ENCODE measurements at places on chromosomes 12 and 14.

DNA sequence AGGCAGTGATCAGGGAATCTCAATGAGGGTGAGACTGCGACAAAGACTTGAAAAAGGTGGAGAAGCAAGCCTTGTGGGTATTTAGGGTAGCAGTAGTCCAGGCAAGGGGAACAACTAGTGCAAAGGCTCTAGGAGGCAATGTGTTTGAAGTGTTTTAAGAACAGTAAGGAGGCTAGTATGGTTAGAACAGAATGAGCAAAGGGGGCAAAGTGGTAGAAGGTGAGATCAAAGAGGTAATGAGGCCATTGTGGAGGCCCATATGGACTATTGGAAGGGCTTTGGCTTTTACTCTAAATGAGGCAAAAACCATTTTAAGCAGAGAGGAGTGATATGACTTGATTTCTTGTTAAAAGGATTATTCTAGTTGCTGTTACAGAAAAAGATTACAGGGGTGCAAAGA, 16.8 kb downstream of the HIF1A start:
- no peak for DNase-seq

DNA sequence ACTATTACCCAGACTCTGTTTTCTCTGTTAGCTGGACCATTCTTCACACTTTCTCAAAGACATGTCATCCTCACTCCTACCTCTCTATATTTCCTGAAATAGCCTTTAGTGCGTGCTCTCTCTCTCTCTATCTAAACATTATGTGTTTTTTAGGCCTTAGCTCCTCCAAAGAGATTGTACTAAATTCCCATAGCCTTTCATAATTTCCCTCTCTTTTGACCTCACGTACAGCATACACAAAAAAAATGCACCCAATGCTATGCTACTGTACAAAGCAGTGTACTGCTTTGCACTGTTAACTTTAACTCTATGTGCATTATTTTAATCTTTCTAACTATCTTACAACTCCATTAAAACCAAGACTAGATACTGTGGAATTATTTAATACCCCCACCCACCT, 288.4 kb downstream of the DAD1 start:
- DNase-seq, result no peak

DNA sequence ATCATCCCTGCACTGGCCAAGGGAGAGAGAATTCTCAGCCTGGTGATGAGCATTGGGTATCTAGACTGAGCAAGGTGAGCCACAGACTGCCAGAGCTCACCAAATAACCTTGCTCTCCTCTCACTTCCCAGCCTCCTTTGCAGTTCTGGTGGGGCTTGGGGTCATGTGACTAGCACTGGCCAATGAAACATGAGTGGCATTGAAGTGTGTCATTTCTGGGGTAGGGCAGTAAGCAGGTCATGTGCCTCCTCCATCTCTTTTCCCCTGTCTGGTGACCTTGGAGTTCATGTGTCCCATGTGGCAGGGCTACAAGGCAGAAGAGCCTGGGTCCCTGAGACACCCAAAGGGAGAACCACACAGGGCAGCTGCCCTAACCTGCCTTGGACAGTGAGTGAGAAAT, 3.6 kb upstream of the KRT72 start:
- DNase-seq, result no peak

- DNase-seq, result no peak
Measured at GRCh38 chr12:58450868-58451482, 469.3 kb downstream of the LRIG3 start.

DNA sequence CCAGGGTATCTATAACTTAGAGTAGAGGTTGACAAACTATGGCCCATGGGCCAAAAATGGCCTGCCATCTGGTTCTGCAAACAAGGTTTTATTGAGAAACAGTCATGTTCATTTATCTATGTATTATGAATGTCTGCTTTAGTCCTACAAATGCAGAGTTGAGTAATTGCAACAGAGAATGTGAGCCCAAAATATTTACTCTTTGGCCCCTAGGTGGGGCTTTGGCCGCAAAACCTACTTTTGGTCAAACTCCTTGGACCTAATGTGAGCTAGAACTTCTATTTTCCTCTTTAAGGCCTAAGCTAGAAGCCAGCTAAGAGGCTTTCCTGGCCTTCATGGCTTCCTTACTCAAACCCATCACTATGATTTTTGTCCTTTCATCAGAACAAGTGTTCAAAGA, 379.1 kb downstream of the NELL2 start:
- DNase-seq, result no peak

DNA sequence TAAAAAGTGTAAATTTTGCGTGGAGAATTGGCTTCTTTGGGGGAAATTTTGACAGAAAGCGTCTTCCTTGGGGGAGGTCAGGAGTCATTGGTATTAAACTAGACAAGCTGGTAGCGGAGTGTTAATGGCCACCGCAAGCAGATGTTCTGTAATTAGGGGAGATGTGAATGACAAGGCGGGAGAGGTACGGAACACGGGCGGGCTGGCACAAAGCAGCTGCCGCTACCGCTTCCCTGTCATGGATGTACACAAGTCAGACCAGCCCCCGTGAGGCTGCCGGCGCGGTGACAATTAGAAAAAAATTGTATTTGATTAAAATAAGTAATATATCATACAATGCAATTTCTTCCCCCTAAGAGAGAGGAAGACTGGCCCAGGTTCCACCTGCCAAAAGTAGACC, 501.6 kb downstream of the VRK1 start:
- DNase-seq, result no peak

DNA sequence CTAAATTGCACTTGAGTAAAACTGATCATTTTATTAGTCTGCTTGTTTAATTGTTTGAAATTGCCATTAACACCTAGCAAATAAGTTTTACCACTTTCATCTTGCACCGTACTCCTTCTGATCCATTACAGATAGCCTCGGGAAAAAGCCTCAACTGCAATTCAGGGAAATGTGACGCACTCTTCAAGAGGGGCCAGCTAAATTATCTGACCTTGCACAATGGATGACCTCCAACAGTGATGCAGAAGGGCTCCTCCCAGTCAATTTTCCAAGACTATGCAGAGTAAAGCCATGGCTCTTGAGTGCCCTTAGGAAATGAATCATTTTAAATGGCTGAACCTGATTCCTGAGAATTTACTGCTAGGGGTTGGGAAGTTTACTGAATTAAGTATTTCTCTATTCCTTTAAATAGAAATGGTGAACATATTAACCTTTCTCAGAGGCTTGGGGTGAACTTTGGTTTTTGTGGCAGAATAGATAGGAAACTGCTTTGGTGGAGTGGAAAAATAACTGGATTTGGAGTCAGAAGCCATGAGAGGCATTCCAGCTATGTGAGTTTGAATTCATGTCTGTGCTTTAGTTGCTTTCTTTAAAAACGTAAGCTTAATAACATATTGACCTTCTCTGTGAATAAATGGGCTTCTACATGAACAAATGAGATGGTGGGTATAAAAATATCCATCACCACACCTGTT, 64.8 kb upstream of the OVCH1 start:
- DNase-seq, result no peak

DNA sequence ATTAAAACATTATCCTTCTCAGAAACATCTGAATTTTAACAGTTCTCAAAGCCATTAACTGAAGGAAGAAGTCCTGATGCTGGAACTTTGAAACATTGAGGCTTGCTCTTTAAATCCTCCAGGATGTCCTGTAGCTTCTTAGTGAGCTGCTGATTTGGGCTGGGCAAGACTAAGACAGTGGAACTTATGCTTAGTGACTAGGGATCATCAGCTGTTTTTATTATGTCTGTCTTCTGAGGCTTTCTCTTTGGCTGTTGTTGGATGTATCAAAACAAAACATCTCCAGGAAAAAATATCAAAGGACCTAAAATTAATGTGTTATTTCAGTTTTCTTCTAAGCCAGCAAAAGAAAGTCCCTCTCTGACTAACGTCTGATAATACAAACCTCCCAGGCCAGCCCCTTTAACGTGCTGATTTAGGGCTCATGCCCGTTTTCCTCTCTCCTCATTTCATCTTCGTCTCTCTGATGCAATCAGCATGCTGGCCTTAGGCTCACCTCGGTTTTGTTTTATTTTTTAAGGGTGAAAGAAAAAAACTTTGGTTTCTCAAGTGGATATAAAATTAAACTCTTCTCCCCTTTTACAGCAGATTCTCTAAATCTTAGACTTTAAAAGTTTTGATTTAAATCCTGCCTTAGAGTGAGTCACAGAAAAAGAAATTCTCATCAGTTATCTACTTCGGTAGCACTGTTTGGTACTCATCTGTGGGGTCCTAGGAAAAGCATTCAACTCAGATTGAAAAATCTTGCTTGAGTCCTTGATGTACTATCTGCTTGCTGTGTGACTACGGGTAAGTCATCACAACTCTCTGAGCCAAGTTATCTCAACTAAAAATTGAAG, 106.2 kb upstream of the CCDC91 start:
- DNase-seq, result no peak

GRCh38 chr12:30134229-30134628, 350.5 kb upstream of the TMTC1 start:
- no peak for DNase-seq

- no peak for DNase-seq
Measured at GRCh38 chr12:94297876-94298505, 149.6 kb downstream of the PLXNC1 start.

- no peak for DNase-seq
Measured at GRCh38 chr14:50813544-50813863, 17.5 kb downstream of the NIN start.

DNA sequence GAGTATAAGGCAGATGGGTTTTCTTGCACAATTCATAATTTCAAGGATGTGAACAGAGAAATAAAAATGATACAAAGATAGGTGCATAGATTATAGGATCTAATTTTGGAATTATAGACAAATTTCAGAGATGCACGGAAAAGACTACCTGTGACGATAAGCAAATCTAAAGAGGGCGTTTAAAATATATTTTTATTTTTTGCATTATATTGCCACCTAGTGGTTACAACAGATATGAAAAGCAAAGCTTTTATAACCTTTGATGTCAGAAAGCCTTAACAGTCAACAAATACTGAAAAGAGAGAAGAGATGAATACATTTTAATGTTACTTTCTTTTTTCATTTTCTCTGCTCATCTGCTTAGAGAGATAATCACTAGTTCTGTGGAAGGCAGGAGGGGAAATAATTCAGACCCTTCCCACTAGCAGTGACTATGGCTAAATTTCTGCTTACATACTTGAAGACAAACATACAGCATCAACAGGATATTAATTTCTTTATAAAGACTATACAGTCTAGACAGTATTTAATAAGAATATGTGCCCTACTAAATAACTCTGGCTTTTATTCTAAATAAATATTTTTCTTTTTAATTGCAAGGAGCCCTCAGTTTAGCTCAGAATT, 46.3 kb downstream of the NTS start:
- peak; percentile 40 for DNase-seq

- no peak for DNase-seq
Measured at GRCh38 chr14:95838862-95839261, 37.8 kb upstream of the TUNAR start.

DNA sequence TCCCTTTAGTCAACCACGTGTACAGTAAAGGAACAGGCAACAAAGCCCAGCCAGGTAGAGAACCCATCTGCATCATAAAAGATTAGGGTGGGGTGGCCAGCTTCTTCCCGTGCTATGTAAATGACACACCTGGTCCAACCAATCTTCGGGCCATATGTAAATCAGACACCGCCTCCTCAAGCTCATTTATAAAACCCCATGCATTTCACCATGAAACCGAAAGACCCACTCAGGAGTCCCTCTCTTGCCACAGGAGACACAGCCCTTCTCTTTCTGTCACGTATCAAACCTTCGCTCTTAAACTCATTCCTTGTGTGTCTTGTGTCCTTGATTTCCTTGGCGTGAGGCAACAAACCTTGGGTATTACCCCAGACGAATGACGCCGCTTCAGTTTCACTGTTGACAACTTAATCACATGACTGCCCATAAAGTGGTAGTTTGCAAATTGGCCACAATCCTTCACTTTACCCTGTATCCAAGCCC, 59.8 kb upstream of the TBPL2 start:
- no peak for DNase-seq

GRCh38 chr12:120085920-120086645, 30.5 kb downstream of the RAB35 start:
- no peak for DNase-seq

DNA sequence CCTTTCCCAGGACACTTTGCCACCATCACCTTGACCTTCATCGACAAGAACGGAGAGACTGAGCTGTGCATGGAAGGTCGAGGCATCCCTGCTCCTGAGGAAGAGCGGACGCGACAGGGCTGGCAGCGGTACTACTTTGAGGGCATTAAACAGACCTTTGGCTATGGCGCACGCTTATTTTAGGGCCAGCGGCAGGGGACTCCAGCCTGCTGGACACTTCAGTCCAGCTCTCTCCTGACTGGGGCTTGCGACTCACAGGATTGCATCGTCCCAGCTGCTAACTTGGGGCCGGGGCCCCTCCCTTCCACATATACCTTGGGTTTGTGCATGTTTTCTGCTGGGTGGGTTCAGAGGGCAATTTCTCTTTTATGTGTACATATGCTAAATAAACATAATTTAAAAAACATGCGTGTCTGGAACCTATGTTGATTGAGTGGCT, 11.2 kb downstream of the AHSA1 start:
- DNase-seq, result no peak

- peak; percentile 58 for DNase-seq
Measured at GRCh38 chr14:76958980-76959710, 69.4 kb downstream of the IRF2BPL start.

- no peak for DNase-seq
Measured at GRCh38 chr12:89976866-89977265, 268.2 kb upstream of the ATP2B1 start.

DNA sequence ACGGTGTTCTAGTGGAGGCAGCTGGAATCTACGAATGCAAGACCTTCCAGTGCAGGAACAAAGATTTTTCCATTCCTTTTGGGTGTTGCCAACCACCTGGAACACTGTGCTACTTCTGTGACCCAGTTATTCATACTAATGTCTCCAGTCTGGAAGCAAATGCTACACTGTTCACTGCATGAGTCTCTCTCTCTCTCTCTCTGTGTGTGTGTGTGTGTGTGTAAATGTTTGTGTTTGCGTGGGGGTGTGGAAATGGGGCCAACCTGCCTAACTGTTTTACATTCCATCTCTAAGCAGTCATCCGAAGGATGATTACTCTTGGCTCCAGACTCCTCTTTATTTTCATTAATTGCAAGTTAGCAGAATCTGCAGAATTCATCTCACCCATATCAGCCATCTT, 29.9 kb upstream of the YBX3 start:
- DNase-seq, result no peak

GRCh38 chr14:24382064-24382371, 14.0 kb downstream of the NFATC4 start:
- no peak for DNase-seq

GRCh38 chr12:6927379-6928021, at the start of gene ATN1:
Gene ATN1 (plus strand): TSS chr12:6927959. CDS start chr12:6934002, 6,043 bp downstream.
- peak; percentile 85 for DNase-seq

- DNase-seq, result no peak
Measured at GRCh38 chr12:123094349-123095077, 56.4 kb downstream of the PITPNM2 start.

- no peak for DNase-seq
Measured at GRCh38 chr12:55720894-55721444, 776 bp downstream of the RDH5 start.
